EL (cell line): ENCODE measurements at places on chromosomes 7 and 10.
A peak's percentile ranks its signal among the peaks of the same experiment; 100 is the strongest.

GRCh38 chr10:72315611-72316385 lies 38.9 kb downstream of the DNAJB12 start:
- no peak for DNase-seq

DNA sequence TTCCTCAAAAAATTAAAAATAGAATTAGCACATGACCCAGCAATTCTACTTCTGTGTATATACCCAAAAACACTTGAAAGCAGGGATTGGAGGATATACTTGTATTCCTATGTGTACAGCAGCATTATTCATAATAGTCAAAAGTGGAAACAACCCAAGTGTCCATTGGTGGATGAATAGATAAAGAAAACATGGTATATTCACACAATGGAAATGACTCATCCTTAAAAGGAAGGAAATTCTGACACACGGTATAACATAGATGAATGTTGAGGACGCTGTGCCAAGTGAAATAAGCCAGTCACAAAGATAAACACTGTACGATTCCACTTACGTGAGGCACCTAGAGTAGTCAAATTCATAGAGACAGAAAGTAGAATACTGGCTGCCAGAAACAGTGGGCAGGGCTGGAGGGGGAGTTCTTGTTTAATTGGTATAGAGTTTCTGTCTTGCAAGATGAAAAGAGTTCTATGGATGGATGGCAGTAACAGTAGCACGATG lies 26.6 kb upstream of the KAT6B start:
- DNase-seq = peak; percentile 75

DNA sequence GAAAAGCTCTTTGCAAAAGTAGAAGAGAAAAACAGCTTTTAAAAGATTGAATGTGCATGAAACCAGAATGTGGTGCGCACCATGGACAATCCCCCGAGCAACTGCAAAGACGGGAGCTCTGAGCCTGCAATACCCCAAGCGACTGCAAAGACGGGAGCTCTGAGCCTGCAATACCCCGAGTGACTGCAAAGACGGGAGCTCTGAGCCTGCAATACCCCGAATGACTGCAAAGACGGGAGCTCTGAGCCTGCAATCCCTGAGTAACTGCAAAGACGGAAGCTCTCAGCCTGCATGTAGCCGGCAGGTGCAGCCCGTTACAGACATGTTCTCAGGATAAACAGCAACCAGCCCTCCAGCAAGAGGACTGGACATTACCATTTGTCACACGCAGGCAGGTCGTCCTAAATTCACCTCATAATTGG lies 6.2 kb downstream of the ZNF775 start:
- DNase-seq = no peak

GRCh38 chr10:30171601-30172000 lies 112.2 kb upstream of the JCAD start:
- no peak for DNase-seq

DNA sequence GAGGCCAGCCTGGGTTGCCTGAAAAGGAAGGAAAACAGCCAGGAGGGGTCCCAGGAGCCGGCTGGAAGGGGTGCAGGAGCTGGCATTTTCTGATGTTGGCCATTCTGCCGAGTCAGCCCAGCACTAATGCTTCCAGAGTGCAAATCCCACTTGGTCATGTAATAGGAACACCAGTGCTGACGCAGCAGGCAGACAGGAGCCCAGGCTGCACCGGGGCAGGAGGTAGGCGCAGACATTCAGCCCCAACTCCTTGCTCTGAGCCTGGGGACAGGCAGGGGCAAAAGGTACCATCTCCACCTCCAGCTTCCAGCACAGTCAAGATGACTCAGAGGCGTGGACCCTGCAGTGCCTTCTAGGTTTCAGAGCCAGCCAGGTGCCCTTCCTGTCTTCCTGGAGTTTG lies 10.2 kb upstream of the YWHAG start:
- DNase-seq = no peak

DNA sequence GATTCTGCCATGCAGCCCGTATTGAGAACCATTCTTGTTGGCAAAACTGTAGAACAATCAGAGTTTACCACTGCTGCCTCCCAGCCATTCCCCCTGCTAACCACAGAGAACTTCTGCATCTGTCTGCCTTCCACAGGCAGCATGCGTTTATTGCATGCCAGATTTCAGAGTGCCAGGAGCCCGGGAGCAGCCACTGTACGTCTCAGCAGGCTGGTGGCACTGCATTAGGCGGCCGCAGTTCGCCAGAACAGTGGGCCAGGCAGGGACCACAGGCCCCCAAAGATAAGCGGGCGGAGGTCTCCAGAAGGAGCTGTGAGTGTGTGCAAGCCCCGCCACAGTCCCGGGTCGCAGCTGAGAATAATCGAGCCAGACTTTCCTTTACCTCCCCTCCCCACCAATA lies 31.8 kb downstream of the ZNF467 start:
- DNase-seq = peak; percentile 19

DNA sequence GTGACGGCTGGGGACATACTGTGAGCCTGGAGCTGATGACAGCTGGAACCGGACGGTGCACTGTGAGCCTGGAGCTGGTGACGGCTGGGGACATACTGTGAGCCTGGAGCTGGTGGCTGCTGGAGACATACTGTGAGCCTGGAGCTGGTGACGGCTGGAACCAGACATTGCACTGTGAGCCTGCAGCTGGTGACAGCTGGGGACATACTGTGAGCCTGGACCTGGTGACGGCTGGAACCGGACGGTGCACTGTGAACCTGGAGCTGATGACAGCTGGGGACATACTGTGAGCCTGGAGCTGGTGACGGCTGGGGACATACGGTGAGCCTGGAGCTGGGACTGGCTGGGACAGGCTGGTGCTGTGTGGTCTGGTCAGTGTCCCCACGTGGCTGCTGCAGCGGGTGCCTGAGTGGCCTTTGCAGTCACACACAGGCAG lies 47.9 kb downstream of the PTPRN2 start:
- DNase-seq = no peak

- DNase-seq = peak; percentile 52
Observed at GRCh38 chr10:48306870-48307710, 613 bp downstream of the MAPK8 start.

GRCh38 chr10:8301831-8302230 lies 247.3 kb downstream of the GATA3 start:
- DNase-seq = no peak

DNA sequence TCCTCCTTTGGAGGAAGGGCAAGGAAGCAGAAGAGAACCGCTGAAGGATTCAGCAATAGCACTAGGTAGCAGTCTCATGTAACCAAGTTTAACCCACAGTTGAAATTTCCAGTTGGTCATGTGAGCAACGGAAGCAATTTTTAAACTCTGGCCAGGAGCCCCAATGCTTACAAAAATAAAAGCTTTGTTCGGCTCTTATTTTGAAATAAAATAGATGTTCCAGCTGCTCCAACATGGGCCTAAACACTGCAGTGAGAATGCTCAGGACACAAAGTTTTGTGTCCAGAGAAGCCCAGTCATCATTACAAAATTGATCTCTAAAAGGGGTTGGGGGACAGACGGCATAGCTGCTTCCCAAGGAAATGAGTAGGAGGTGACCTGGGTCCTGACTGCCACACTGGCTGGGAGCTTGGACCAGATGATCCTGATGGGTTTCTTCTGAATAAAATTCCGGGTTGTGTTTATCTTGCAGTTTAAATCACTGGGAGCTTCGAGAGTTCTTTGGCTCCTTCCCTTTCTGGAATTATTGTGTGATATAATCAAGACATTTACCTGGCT lies 452 bp upstream of the TMEM140 start:
- peak; percentile 18 for DNase-seq

GRCh38 chr10:109889867-109890266 lies 33.4 kb downstream of the XPNPEP1 start:
- peak; percentile 86 for DNase-seq

DNA sequence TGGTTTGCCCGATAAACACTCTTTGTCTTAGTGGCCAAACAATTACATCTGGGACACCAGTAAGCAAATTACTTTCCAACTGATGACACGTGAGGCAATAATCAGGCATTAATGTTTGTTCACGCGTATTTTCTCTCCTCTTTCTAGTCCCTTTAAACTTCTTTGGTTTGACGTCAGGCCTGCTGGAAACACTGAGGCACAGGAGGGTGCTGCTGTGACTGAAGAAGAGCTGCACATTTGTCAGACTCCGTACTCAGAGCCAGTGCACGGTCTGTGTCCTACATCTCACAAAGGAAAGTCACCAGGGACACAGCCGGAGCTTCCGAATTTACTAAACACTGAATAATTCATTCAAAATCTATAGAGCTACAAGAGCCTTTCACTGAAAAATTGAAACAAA lies 57.6 kb upstream of the ANAPC16 start:
- no peak for DNase-seq
